ENCODE measurements at places on chromosomes 2 and 18. TPM values are rescaled to one million over a fixed set of nuclear protein-coding genes. Genes with fewer than 3 reads are reported as not detected.

- no peak for DNase-seq
- H3K27me3 ChIP-seq: no peaks in the 10 kb centered on the region
- H3K4me3 ChIP-seq: no peak overlapping the region
- peaks cover 5% of the 10 kb centered on the region for H3K36me3 ChIP-seq
- no peak overlapping the region for H3K27ac ChIP-seq
- H3K4me1 ChIP-seq: peaks cover 21% of the 10 kb centered on the region
Measured at GRCh38 chr2:43300781-43301583, 74.6 kb upstream of the ZFP36L2 start.

Gene STPG4
- 0.23 TPM for total RNA-seq

- DNase-seq: no peak
- H3K36me3 ChIP-seq: peaks cover 2% of the 10 kb centered on the region
- peaks cover 33% of the 10 kb centered on the region for H3K4me1 ChIP-seq
- H3K4me3 ChIP-seq: no peak overlapping the region
- H3K27me3 ChIP-seq: peaks cover 2% of the 10 kb centered on the region
Measured at GRCh38 chr18:61921621-61922235, 28.9 kb upstream of the RNF152 start.

DNA sequence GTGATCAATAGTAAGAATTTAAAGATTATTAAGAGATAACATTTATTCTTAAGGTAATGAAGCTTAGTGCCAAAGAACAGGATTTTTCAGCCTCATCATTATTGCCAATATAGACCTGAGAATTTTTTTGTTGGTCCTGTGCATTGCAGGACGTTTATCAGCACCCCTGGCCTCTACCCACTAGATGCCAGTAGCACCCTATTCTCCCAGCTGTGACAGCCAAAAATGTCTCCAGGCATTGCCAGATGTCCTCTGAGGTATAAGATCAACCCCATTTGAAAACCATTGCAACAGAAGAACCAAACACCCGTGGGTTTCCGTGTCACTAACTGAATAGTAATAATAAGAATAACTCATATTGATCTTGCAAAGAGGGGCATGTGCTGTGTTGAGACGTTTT, 700.0 kb upstream of the SOX11 start:
- DNase-seq: no peak
- peaks cover 2% of the 10 kb centered on the region for H3K27me3 ChIP-seq
- H3K4me3 ChIP-seq: no peak overlapping the region
- H3K4me1 ChIP-seq: no peaks in the 10 kb centered on the region

DNA sequence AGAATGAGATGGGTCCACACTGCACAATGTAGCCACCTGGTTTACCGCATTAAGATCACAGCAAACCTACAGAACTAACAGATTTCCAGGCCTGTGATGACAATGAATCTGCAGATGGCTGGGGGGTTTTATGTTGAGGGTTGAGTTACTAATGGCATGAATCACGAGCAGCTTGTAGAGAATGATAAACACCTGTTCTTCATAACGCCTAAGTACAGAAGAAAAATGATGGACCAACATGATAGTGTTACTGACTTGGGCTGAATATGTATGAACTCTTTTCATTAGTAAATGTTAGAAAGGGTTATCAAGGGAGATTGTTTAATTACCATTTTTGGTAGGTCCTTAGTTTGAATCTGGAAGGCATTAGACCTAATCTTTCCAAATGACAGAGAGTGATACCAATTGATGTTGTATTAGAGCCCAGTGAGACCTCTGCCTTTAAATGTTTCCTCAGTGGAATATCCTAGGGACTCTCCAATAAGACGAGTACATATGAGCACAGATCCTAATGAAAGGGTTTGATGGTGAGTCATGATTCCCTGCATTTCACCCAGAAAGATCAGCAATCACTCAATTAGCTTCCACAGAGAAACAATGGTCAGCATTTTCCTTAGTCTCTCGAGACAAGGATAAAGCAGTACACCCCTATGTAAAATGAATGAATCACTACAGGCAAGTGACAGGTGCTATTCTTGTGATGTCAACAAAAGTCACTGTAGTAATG, 243.8 kb downstream of the DLGAP1 start:
- H3K27ac ChIP-seq: no peak overlapping the region
- no peak overlapping the region for H3K4me3 ChIP-seq
- H3K36me3 ChIP-seq: no peaks in the 10 kb centered on the region

DNA sequence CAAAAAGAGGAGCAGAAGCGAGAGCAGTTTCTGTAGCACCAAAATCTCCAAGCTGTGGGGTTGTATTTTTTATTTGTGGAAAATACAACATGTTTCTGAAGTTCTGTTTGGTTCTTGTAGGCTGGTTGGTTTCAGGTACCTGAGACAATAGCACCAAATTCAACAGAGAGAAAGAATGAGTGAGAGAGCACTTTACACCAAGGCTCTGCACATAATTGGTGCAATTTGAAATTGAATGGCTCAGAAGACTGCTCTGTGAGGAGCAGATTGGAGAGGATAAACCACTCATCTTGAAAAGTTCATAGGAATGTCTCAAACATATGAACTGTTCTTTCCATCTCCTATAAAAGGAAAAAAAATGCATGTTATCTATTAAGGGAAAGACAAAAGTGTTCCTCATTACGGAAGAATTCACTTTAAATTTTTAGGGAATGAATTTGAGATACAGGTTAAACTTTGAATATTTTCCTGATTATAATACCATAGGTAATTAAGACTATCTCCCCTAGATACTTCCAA, 175.1 kb downstream of the ATAD2B start:
- DNase-seq: no peak
- H3K4me3 ChIP-seq: no peak overlapping the region
- H3K27me3 ChIP-seq: no peaks in the 10 kb centered on the region
- no peaks in the 10 kb centered on the region for H3K4me1 ChIP-seq

Gene CD8B
- total RNA-seq: 2.1 TPM

All from activated CD4-positive, alpha-beta T cell treated with anti-CD3 and anti-CD28 coated beads for 36 hours (primary cell).